H9 (cell line): ENCODE measurements at places on chromosomes 12 and 14. TPM values are rescaled to one million over a fixed set of nuclear protein-coding genes. Genes with fewer than 3 reads are reported as not detected.

DNA sequence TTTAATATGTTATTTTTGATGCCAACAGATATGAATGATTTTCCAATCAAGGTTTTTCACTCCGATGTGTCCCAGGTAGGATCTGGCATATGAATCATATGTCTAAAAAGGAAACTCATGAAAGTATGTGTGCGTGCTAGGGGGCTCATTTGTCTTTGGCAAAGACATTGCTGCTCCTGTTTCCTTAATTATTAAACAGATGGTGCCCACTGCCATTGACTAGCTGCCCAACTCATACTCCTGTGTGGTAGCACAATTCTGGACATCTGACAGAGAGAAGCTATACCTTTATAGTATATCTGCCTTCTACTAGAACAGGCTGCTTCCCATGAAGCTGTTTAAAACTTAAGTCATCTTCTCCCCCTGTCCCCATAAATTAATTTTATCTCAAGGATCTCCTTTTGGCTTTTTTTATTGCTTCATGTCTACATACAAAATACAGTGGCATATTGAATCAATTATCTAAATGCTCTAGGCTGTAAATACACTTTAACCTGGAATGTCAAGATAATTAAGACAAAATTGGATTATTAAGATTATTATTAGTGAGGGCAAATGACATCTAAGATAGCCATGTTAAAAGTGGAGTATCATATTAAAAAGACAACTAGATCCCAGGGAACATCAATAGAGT, 1.4 kb upstream of the PDE3A start:
- peaks cover 2% of the 10 kb centered on the region; the same call in 1 of the 2 replicates for H3K27me3 ChIP-seq
- H3K27ac ChIP-seq, result no peak overlapping the region
- DNase-seq, result no peak
- H3K36me3 ChIP-seq, result no peaks in the 10 kb centered on the region; the same call in 2 of the 3 replicates
- H3K4me1 ChIP-seq, result no peaks in the 10 kb centered on the region; the same call in 1 of the 2 replicates

- H3K36me3 ChIP-seq, result no peaks in the 10 kb centered on the region
- no peaks in the 10 kb centered on the region for H3K27me3 ChIP-seq
- no peak for DNase-seq
- no peaks in the 10 kb centered on the region for H3K4me1 ChIP-seq
- no peak overlapping the region for H3K4me3 ChIP-seq
These were observed 21.3 kb downstream of the SPX start for GRCh38 chr12:21547437-21547836.

- DNase-seq, result no peak
- no peak overlapping the region for H3K27ac ChIP-seq
- no peaks in the 10 kb centered on the region for H3K27me3 ChIP-seq
- no peaks in the 10 kb centered on the region; the same call in 1 of the 2 replicates for H3K4me1 ChIP-seq
- no peaks in the 10 kb centered on the region for H3K36me3 ChIP-seq
- no peak overlapping the region for H3K4me3 ChIP-seq
These were observed 1054.7 kb downstream of the GALC start for GRCh38 chr14:86938320-86938719.

DNA sequence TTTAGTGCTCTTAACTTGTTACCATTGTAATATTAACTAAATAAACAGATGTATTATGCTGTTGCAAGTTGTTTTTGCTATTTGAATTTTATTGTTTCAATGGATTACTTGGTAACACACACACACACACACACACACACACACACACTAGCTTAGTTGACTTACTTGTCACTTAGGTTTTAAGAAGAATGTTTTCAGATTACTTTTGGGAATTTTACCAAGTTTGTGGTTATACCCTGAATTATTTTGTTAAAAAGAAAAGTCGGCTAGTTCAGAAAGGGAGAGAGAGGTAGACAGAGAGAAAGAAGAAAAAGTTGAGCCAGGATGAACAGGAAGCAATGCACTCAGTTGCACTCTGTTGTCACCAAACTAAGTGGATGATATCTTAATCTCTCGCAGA, 5.3 kb downstream of the SSTR1 start:
- no peak overlapping the region for H3K4me3 ChIP-seq
- no peak for DNase-seq

DNA sequence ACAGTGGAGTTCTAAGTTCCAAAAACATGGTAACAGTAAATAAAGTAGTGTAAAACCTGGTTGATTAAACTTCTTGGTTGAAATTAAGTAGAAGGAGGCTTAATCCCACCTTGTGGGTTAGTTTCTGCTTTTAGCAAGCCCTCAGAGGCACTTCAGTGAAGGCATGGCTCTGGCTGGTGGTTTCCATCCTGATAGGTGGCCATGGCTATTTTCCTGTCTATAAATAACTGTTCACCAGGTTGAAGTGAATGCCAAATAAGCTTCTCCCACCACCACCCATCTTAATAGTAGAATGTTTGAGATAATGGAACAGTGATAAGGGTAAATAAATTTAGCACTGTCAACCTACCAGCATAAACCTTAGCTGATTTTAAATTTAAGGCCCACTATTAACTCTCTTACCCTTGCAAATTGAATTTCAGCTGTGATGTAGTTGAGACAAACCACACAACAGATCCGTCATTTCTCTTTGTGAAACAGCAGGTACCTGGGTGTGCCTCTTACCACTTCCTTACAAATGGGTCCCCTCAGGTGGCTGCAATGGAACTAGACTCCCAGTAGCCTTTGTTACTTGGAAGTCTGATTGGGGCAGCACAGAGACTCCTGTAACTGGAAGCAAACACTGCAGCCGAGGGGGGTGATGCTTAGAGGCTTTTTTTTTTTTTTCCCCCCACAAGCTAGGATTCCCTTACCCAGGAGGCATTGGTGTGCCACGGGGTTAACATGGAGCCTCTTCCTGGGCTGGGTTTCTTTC, 41.4 kb downstream of the DAAM1 start:
- no peaks in the 10 kb centered on the region for H3K27me3 ChIP-seq
- H3K36me3 ChIP-seq, result peaks cover 3% of the 10 kb centered on the region; the same call in 1 of the 3 replicates
- no peak for DNase-seq
- H3K4me1 ChIP-seq, result no peaks in the 10 kb centered on the region
- H3K27ac ChIP-seq, result no peak overlapping the region
- H3K4me3 ChIP-seq, result no peak overlapping the region

DNA sequence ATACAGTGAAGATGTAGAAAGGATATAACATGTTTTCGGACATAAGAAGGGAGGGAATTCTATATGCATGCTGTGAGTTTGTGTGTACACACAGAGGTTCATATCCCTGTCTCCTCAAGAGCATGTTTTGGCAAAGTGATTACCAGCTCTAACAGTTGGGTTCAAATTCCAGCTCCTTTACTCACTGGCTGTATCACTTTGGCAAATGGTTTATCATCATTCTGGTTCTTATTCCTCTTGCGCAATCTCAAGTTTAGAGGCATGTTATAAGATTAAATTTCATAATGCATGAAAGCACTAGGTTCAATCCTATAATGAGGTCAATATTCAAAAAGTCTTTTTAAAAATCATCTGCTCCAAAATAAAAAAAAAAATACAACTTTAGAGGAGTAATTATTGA, 107.7 kb upstream of the LRFN5 start:
- DNase-seq, result no peak
- no peaks in the 10 kb centered on the region for H3K4me1 ChIP-seq
- no peak overlapping the region for H3K27ac ChIP-seq
- no peaks in the 10 kb centered on the region for H3K36me3 ChIP-seq
- H3K4me3 ChIP-seq, result no peak overlapping the region
- H3K27me3 ChIP-seq, result no peaks in the 10 kb centered on the region

DNA sequence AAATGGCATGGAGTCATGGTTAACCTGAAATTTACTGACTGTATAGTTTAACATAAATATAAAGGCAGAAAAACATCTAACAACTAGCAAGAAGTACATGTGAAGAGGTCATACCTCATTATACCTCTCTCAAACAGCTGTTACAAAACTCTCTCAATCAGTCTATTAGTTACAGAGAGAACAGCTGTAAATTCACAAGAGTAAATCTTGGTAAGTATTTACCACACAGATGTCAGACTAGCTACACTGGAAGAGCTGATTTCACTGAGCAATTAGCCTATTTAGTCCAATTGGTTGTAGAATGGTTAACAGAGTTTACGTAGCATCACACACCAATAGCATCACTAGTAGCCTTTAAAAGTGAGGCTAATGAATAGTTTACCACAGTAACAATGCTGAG, 463.4 kb upstream of the USP15 start:
- H3K4me1 ChIP-seq, result no peaks in the 10 kb centered on the region
- H3K36me3 ChIP-seq, result no peaks in the 10 kb centered on the region; the same call in 2 of the 3 replicates
- H3K4me3 ChIP-seq, result no peak overlapping the region
- DNase-seq, result no peak

IGF1 gene
- total RNA-seq, result not detected in 2 replicates

FOXA1 gene
- total RNA-seq, result 0.07 and 0.31 TPM in 2 replicates

LIMA1 gene
- 40.8 and 42.1 TPM in 2 replicates for total RNA-seq
